ENCODE measurements at places on chromosomes 1 and 21.

GRCh38 chr1:233617025-233617424, 3.1 kb downstream of the KCNK1 start:
- no peak for DNase-seq

- no peak for DNase-seq
Observed at GRCh38 chr1:4733446-4734177, 79.2 kb downstream of the AJAP1 start.

- DNase-seq = no peak
Observed at GRCh38 chr1:10569531-10569930, 94.8 kb downstream of the PEX14 start.

DNA sequence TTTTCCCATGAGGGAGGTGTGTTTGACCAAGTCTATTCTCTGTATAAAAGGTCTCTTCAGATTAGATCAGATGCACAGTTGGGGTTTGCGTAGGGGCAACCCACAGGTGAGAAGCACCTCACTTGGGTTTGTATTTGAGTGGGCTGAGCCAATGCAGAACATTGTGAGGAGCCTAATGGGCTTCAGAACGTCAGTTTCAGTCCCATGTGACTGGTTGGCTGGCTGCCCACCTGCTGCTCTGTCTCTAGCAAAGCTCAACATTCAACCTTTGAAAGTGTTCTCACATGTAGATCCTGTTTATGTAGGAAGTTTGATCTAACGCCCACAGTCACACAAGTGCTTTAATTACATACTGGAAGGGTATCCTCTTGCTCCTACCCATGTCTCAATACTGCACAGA, 105.5 kb downstream of the FASLG start:
- no peak for DNase-seq

DNA sequence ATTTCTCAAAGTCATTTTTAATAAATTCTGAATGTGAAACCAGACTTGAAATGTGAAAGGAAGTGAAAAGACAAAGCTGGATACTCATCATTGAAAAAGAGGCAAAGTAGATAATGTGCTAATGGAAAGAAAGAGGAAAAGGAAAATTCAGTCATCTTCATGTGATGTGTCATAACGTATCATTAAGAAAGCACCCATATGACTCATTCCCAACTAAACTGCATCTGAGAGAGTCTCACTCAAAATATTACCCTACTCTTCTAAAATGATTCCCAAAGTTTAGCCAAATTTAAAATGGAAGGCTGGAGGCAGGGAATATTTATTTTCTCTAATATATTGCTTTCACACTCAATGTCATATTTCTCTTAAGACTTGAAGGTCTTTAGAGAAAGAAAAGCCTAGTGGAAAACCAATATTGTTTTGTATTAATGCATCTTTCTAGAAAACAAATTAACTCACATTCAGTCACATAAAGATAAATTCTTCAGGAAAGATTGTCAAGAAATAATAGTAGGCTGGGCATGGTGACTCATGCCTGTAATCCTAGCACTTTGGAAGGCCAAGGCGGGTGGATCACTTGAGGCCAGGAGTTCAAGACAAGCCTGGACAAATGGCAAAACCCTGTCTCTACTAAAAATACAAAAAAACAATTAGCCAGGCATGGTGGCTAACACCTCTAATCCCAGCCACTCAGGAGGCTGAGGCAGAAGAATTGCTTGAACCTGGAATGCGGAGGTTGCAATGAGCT, 129.9 kb downstream of the SLC30A10 start:
- peak; percentile 77 for DNase-seq

GRCh38 chr1:60865166-60865565, 217.2 kb upstream of the NFIA start:
- DNase-seq = no peak

DNA sequence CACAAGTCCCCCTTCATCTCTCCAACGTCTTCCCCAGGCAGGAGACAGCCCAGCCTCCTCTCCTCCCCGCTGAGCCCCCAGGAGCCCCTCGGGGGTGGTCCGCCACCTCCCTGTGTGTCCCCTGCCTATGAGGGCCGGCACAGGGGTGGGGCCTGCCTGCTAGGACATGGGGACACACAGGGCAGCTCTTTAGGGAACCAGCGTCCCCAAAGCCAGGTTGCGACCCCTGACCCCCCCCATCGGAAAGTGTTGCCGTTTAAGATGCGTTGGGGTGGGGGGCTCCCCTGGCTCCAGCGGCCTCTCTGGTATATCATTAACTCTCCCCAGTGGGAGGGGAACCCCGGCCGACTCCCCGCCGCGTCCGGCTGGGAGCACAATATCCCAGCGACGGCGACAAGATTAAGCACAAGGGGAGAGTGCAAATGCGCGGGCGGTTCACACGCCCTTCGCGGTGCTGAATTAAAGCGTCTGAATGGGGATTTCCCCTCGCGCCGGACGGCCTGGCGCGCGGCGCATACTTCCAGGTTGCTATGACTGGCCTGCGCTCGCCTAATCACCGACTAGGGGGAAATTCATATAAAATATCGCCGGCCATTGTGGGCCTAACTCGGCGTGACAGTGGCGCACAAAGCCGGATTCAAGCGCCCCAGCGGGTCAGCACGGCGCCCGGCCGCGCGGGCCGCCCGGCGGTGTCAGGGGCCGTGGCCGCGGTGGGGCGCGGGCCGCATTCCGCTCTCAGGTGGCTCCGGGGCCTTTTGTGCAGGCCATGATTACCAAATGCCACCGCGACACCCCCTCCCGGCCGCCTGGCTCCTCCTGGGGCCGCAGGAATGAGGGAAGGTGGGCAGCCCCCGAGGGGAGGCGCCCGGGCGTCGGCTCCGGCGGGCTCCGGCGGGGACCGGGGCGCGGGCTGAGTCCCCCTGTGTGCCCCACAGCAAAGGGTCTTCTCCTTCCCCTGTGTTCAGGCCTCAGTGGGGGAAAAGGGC, 30.9 kb downstream of the WNT3A start:
- peak; percentile 48 for DNase-seq

GRCh38 chr1:15290382-15290781, 43.4 kb downstream of the FHAD1 start:
- peak; percentile 91 for DNase-seq

GRCh38 chr21:42669041-42669440, 15.6 kb downstream of the PDE9A start:
- no peak for DNase-seq

DNA sequence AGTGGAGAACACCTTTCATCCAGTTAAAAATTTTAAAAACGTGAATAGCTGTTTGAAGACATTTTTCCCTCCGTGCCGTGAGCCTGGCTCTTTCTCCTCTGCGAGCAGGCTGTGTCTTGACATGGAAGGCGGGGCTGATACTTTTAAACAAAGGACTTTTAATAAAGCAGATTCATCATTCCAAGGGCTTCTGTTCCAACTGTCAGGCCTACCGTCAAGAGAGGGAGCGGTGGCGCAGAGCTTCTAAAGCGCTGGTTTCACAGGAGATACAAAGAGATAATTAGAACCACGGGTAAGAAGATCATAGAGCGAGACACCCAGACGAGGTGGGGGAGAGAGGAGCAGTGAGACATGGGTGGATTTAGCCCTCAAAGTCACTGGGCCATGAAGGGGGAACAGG, 247.4 kb upstream of the C1orf174 start:
- no peak for DNase-seq

GRCh38 chr1:246104927-246105326, 402.2 kb downstream of the SMYD3 start:
- DNase-seq = no peak

DNA sequence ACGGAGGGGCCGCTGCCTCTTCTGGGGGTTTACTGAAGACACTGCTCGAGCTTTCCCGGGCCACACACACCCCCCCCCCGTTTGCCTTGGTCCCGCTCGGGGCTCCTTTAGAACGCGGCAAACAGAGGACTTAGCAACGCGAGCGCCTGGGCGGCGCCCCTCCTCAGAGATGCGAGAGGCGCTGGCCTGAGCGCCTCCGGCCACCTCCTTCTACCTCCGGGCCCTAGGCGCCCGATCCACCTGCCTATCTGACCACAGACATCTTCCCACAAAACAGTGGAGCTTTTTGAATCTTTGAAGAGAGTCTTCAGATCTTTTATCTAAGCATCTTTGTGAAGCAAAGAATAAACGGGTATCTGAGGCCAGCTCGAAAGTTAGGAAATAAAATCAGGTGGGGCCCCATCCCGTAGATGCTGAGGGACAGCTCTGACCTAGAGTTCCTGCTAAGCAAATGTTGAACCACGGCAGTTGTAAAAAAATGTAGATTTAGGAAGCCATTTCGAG, 436 bp upstream of the TTLL7 start:
- peak; percentile 73 for DNase-seq

DNA sequence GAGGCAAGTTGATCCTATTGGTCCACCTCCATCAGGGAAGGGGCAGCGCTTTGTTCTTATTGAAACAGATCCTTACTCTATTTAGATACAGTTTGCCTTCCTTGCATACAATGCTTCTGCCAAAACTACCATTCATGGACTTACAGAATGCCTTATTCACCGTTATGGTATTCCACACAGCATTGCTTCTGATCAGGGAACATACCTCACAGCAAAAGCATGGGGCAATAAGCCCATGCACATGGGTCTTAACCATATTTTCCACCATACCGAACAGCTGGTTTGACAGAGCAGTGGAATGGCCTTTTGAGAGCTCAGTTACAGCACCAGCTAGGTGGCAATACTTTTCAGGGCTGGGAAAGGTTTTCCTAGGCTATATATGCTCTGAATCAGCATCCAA, 544.8 kb upstream of the ADGRL4 start:
- DNase-seq = peak; percentile 17

- no peak for DNase-seq
Observed at GRCh38 chr21:43572446-43572845, 86.8 kb downstream of the HSF2BP start.

- peak; percentile 43 for DNase-seq
Observed at GRCh38 chr1:20486457-20487235, 636 bp upstream of the CAMK2N1 start.

DNA sequence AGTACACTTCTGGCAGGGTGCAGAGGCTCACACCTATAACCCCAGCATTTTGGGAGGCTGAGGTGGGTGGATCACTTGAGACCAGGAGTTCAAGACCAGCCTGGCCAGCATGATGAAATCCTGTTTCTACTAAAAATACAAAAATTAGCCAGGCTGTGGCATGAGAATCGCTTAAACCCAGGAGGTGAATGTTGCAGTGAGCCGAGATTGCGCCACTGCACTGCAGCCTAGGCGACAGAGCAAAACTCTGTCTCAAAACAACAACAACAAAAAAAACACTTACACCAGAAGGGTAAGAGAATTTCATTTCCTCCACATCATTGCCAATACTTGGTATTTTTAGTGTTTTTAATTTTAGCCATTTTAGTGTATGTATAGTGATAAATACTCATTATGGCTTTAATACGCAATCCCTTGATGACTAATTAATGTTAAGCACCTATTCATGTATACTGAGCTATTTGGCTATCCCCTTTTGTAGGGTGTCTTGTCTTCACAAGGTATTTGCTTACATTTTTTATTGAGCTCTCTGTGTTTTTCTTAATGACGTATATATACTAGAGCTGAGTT, 77.1 kb upstream of the TNR start:
- DNase-seq = no peak

GRCh38 chr1:55334160-55334559, 119.0 kb upstream of the USP24 start:
- peak; percentile 45 for DNase-seq

GRCh38 chr1:27009601-27010197, 3.0 kb downstream of the TENT5B start:
- DNase-seq = no peak

DNA sequence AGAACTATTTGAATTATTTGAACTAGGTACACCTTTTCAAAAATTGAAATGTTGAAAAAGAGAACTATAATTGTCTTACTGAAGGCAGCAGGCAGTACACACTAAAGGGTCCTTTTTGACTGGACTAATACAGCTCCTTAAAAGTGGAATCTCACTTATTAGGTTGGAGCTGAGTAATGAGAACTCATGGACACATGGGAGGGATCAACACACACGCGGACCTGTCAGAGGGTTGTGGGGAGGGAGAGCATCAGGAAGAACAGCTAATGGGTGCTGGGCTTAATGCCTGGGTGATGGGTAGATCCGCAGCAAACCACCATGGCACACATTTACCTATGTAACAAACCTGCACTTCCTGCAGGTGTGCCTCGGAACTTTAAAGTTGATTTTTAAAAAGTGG, 145.0 kb downstream of the BRINP2 start:
- no peak for DNase-seq

GRCh38 chr1:94806441-94806871, 13.7 kb upstream of the SLC44A3 start:
- DNase-seq = peak; percentile 56

- DNase-seq = no peak
Observed at GRCh38 chr1:210684466-210685294, 356.0 kb downstream of the HHAT start.

- peak; percentile 25 for DNase-seq
Observed at GRCh38 chr1:21956720-21957552, 19.8 kb upstream of the HSPG2 start.

DNA sequence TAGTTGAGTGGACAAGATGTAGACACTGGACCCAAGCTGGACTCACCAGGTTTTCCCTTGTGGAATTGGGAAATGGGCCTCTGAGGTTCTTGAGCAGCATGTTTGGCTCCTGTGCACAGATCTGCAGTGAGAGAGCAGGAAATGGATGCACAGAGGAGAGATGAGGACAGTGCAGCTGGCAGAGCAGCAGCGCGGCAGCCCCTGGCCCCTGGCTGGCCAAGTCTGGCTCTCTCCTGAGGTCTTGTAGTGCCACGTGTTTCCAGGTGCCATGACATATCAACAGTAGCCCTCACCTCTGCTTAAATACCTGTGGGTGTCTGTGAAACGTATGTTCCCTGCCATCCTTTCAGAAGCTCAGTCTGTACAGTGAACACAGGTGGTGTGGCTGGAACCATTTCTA, 19.2 kb upstream of the BCL10 start:
- no peak for DNase-seq

DNA sequence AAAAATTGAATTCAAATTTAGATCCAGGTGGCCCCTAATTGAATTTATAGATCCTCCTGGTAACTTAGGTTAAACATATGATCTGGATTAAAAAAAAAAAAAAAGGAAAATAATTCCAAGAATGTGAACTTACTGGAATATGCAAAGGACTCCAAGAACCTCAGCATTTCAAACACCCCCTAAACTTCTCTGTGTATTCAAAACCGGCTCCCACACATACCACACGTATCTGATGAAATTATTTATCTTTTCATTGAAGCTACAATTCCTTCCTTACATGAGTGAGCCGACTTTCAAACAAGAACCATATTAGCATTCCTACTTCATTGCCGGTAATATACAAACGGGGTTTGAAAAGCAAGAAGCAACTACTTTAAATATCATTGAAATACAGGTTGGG, 61.4 kb upstream of the FMN2 start:
- DNase-seq = peak; percentile 75

DNA sequence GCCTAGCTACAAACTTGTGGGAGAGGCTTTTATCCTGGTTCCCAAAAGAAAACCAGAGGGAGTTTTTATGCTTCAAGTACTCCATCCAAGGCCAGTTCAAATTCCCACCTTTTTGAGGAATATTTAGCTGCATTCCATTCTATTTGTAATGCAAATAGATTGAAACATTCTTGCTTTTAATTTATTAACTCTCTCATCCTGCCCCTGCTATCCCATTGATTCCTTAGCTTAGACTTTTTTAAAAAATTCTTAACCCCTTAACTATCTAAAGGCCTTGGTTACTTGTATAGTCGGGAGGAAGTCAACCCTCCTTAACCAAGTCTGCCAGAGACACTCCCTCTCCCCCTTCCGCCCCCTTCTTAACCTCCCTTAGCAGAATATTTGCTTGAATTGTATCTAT, 2.5 kb upstream of the MOV10 start:
- no peak for DNase-seq

Measured in iris pigment epithelial cell (primary cell).